Kidney tubule cell (primary cell): ENCODE measurements at places on chromosomes 12 and 14.

DNA sequence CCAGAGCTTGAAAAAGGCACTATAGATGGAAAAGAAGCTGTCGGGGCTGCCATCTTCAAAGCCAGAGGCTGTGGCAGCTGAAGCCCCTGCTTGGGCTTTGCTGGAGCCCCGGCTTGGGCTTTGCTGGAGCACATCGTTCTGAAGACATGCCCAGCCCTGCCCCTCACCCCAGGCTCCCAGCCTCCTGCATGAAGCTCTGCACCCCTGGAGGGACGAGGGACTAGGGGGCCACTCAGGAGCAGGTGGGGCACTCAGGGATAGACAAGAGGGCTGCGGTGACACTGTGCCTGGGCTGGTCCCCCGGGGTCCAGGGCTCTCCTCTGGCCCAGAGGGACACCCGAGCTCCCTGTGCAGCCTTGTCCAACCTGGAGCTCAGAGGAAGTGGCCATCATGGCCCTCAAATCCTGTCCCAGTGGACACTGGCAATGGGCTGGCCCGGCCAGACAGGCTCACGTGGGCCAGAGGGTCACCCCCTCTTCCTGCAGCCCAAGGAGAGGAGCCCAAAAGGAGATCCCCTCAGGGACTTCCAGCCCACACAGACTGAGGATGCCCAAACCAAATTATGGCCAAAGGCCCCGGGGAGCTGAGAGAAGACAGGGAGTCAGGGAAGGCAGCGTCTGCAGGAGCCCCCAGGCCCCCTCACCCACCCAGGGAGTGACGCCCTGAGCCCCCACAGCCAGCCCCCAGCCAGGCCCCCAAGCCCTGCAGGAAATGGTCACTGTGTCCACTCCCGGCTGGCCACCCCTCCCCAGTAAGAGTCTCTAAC lies 23.1 kb upstream of the C14orf180 start:
- DNase-seq: no peak

DNA sequence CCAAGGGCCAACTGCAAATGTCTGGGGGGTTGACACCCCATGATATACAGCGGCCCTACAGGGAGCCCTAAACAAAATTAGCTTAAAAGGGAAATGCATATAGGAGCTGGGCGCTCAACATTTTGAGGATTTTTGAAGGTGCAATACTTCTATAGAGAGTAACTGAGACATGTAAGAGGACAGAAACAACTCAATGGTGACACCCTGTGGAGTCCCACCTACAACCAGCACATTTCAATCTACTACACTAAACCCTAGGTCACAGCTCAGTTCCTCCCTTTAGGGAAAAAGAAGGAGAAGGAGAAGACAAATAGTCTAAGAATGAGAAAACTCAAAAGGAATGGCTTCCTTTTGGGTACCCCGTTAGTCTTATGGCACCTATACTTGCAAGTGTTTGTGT lies 1010.5 kb upstream of the NOVA1 start:
- DNase-seq: no peak

DNA sequence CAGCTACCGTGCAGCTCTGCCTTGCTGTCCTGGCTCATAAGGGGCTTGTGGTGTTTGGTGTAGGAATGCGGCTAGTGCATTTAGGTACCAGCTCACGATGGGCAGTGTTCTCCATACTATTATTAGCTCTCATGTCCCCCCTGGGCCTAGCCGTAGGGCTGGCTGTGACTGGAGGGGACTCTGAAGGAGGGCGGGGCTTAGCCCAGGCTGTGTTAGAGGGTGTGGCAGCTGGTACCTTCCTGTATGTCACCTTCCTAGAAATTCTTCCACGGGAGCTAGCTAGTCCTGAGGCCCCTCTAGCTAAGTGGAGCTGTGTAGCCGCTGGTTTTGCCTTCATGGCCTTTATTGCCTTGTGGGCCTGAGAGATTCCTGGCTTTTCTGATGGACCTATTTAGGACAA lies 2.1 kb downstream of the SLC39A2 start:
- no peak for DNase-seq

GRCh38 chr12:114172135-114172534 lies 206.0 kb upstream of the RBM19 start:
- DNase-seq: no peak

- DNase-seq: no peak
Measured at GRCh38 chr12:56387152-56387736, 24.6 kb upstream of the APOF start.

DNA sequence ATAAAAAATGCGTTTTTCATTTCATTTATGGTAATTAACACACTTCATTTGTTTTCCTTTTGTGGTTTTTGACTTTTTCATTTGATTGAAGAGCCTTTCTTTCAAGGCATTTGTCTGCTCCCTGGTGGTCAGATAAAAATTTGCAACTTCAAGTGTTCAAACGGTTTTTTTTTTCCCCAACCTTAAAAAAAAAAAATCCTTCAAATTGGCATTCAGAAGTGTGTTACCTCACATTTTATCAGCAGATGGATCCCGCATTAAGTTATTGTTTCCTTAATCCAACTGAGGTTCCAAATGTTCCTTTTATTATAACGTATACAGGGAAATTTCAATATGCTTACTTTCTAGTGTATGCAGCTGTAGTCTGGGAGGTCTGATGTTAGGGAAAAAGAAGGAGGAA lies 47.2 kb downstream of the MYF5 start:
- DNase-seq: peak; percentile 45

GRCh38 chr12:1912580-1913376 lies 5.7 kb downstream of the CACNA2D4 start:
- DNase-seq: peak; percentile 61

- no peak for DNase-seq
Measured at GRCh38 chr12:14650789-14651188, 45.6 kb downstream of the GUCY2C start.
